ENCODE measurements at places on chromosomes 7 and 10. TPM values are rescaled to one million over a fixed set of nuclear protein-coding genes. Genes with fewer than 3 reads are reported as not detected.

The MINPP1 gene
- polyA plus RNA-seq: 45.9 TPM

DNA sequence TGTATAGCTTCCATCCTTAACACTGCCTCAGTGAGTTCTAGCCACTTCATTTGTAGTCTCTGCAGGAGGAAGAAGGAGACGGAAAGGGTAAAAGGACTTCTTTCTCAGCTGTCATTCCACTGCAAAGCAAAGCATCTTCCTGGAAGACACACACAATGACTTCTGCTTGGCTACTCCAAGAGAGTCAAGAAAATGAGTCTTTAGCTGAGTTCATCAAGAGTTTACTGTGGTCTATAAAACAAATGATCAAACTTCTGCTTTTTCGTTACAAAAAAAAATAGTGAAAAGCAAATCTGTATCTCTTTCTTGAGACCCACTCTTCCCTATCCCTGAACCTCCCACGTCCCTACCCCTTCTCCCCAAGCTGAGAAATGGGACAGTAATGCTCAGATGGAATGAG, 205.0 kb upstream of the AHR start:
- no peak for DNase-seq

The LIPN gene
- polyA plus RNA-seq: not detected

The FAM180A gene
- not detected for polyA plus RNA-seq

The AGR2 gene
- polyA plus RNA-seq: 75.9 TPM

DNA sequence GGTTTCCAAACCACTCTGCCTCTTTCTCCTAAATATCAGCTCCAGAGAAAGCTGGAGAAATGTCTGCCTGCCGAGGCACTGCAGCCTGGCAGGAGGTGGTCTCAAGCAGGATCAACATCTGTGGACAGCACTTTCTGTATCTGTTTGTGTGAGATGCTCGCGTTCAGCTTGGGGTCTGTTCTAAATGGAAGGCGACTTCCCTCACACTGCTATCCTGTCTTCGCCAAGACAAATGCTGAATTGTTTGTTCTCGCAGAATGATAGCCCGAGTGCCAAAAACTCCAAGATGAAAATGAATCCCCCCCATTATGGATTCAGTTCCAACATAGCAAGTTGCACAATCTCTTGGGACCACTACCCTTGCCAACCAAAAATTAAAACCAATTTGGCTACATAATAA, 72.2 kb upstream of the PALS2 start:
- no peak for DNase-seq

DNA sequence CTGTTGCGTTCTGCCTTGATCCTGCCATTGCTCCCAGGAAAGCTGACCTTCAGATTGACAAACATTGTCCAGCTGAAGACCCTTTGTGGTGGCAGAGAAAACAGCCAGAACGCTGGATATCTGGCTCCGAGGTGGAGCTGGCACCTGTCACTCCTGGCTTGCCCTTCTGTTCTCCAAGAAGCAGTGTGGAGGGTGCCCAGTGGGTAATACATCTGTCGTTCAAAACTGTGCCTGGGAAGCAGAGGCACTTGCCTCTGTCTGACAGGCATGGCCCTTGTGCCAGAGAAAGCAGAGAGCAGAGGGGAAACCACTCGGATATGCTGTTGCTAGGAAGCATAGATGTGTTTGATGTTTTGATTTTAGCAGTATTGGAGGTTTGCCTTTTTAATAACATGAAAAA, 231.4 kb downstream of the BMPER start:
- DNase-seq: no peak

- DNase-seq: no peak
These were observed 301.9 kb downstream of the LRMDA start for GRCh38 chr10:75733135-75733890.
